ENCODE measurements at places on chromosomes 16 and 17.

DNA sequence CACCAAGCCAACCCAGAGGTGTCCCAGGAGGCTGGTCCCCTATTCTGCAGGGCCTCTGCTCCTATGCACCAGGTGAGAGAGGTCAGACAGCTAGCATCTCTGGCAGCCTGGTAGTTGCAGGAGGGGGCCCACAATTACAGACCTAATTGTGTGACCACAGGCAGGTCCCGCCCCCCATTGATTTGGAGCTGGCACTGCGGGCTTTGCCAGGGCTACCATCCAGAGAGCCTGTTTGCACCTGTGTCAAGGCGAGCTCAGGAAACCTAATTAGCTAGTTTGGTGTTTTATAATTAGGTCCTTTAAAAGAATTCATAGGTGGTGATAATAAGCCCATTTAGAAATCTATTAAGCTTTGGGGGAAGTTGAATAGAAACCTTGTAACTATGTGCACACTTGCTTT is 90.2 kb downstream of the MRM1 start:
- no peak for DNase-seq

- no peak for DNase-seq
Observed at GRCh38 chr17:63505341-63505740, 17.8 kb upstream of the KCNH6 start.

DNA sequence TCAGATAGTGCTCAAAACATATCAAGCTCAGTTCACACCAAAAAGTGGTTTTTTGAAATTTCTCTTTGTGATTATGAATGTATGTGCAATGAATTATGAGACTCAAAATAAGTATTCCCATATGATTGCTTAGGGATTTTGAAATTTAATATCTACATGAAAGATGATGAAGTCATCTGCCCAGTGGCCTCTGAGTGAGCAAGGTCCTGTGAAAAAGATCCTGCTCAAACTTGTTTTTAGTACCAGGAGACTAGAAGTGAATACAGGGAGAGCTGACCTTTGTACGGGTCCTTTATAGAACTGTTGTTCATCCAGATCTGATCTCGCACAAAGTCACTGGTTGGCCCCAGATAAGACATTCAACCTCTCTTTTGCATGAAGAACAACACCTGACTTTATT is 151.9 kb upstream of the MAF start:
- no peak for DNase-seq

GRCh38 chr17:77502626-77503292 is 362.0 kb downstream of the SEC14L1 start:
- DNase-seq: no peak

DNA sequence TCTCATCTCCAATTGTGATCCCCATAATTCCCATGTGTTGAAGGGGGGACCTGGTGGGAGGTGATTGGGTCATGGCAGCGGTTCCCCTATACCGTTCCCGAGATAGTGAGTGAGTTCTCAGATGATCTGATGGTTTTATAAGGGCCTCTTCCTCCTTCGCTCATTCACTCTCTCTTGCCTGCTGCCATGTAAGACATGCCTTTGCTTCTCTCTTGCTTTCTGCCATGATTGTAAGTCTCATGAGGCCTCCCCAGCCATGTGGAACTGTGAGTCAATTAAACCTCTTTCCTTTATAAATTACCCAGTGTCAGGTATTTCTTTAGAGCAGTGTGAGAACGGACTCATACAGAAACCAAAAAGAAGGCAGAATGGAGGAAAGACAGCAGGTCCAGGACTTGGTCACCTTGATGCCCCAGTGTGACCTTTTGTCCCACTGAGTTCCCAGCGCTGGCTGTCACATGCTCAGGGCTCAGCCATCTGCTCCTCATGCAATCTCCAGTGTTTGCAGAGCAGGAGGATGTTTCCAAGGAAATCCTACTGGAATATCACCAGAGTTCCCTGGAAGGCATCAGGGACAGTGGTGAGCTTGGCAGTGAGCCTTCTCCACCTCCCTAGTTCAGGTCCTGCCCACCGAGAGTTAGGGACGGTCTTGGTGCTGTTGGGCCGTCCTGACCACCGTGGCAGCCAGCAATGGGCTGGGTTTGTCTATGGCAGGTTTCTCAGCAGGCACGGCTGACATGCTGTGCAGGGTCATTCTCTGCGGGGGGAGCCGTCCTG is 96.7 kb downstream of the SEC14L1 start:
- DNase-seq: no peak

DNA sequence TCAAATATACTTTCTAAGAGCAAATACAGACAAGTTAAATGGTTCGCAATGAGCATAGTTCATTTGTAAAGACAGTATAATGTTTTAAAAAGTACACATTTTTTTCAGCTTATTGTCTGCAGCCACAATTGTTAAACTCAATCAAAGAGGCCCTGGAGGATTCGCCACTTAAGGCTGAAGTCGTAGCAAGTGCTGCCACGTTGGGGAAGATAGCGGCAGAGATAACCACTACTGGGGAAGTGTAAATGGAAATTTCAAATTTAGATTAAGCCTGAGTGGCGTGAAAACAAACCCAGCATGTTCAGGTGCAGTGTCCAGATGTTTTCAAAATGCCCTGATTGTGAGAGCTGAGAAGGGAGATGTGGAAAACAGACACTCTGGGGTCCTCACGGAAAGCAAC is 8.4 kb downstream of the PMP22 start:
- no peak for DNase-seq

DNA sequence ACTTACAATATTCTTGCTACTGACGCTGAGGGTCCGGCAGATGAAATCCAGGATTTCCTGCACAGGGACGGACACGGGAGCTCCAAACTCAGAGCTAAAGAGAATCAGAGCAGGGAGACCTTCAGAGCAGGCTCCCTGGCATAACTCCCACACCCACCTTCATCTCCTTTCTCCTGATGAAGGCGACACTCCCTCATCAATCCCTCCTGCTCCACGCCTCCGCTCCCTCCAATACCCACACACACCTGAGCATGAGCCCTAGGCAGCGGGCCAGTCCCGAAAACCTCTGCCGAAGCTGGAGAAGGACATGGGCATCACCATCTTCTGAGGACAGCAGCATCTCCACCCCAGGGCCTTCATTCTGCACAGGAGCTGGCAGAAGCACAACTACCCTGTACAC is 28.1 kb downstream of the PELP1 start:
- DNase-seq: no peak
